ENCODE measurements at places on chromosomes 12 and 14.

- no peak for DNase-seq
These were observed 35.5 kb downstream of the CRACR2A start for GRCh38 chr12:3717283-3717898.

- DNase-seq: no peak
These were observed 8.1 kb downstream of the PRPF40B start for GRCh38 chr12:49631336-49631907.

DNA sequence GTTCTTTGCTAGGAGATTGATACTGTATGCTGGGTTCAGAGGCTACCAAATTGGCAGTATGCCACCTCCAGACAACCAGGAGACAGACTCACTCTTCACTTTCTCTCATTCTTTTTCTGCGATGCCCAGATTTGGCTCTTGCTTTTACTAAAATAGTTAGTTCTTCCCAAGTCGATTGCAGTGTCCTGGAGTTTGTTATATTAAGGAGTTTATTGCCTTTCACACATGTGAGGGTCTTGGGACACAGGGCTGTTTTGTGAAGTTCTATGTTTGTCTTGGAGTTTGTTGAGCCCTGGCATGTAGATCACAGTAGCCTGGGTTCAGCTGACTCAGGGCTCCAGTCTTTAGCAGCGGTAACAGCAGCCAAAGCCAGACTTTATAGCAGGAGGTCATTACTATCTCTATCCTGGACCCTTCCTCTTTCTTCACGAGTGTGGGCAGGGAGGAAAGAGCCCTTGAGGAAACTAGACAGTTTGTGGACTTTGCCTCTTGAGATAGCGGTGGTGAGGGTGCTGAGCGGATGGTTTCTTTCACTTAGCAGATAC, 1.6 kb downstream of the MLEC start:
- no peak for DNase-seq

DNA sequence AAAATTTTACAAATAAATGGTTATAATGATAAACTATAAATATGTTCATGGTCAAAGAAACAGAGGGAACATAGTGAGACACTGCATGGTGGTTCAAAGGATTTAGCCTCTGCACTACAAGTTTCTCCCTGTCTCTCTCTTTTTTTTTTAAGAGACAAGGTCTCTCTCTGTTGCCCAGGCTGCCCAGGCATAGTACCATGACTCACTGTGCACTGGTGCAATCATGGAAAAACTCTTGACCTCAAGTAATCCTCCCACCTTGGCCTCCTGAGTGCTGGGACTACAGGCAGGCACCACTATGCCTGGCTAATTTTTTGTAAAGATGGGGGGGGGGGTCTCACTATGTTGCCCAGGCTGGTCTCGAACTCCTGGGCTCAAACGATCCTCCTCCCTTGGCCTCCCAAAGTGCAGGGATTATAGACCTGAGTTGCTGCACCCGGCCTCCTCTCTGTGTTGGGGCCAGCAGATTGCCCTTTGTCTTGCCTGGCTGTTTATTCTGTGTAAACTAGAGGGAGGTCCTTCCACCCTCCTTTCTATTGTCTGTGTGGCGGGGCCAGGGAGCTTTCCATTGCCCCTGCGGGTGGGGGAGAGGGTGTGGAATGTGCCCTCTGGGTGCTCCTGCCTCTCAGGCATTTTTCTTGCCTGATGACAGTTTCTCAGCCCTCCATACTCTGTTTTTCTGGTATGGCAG, 22.1 kb downstream of the MTHFD1 start:
- no peak for DNase-seq

DNA sequence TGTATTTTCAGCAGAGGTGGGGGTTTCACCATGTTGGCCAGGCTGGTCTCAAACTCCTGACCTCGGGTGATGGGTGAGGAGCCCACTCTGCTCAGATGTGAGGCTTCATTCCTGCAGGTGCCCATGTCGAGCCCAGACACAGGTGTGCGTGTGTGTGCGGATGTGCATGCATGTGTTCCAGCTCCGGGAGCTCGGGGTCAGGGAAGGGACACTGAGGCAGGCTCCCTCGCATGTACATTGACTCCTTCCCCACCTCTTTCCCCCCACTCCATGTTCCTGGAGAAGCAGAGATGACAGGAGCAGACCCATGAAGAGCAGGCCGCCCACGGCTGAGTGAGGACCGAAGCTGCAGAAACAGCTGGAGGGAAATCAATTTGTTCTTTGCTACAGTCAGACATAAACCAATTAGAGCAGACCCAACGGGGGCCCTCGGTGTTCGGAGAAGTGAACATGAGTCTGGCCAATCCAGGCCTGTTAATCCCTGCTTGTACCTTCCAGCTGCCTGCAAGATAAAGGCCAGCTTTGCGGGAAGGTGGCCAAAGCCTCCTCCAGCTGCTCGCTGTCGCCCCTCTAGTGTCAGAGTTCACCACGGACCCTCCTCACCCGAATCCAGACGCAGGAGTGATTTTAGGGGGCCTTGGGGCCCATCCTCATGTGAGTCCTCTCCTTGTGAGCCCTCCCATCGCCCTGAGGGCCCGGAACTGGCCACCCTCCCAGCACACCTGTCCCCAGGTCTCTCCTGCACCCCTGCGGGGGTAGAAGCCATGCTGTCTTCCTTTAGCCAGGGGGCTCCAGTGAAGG, 321.0 kb upstream of the RTL1 start:
- DNase-seq: no peak
